Activated naive CD4-positive, alpha-beta T cell treated with anti-CD3 and anti-CD28 coated beads, Interleukin-2, amount 10 ng/mL, durations not matched to agents 7 days and 5 days (primary cell): ENCODE measurements at places on chromosomes 2 and 18.

DNA sequence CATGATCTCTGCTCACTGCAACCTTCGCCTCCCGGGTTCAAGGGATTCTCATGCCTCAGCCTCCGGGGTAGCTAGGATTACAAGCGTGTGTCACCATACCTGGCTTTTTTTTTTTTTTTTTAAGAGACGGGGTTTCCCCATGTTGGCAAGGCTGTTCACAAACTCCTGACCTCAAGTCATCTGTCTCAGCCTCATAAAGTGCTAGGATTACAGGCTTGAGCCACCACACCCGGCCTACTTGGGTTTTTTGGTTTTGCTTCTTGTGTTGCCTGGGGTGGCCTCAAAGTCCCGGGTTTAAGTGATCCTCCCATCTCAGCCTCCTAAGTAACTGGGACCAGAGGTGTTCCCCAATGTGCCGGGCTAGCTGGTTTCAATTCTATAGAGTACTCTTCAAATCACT, 64.6 kb downstream of the NAPG start:
- no peaks in the 10 kb centered on the region for H3K36me3 ChIP-seq
- peaks cover 10% of the 10 kb centered on the region for H3K4me1 ChIP-seq
- H3K27ac ChIP-seq: no peak overlapping the region
- peaks cover 10% of the 10 kb centered on the region for H3K27me3 ChIP-seq
- DNase-seq: no peak
- H3K4me3 ChIP-seq: no peak overlapping the region

GRCh38 chr2:49167131-49167530, 12.8 kb upstream of the FSHR start:
- no peak overlapping the region for H3K4me3 ChIP-seq
- DNase-seq: no peak
- H3K36me3 ChIP-seq: no peaks in the 10 kb centered on the region
- no peak overlapping the region for H3K27ac ChIP-seq
- H3K27me3 ChIP-seq: no peaks in the 10 kb centered on the region

- no peaks in the 10 kb centered on the region for H3K27me3 ChIP-seq
- no peaks in the 10 kb centered on the region for H3K36me3 ChIP-seq
- no peak overlapping the region for H3K4me3 ChIP-seq
- DNase-seq: no peak
These were observed 1291.6 kb upstream of the GYPC start for GRCh38 chr2:125364192-125364983.

- DNase-seq: no peak
- H3K4me1 ChIP-seq: no peaks in the 10 kb centered on the region
- no peak overlapping the region for H3K27ac ChIP-seq
- H3K36me3 ChIP-seq: no peaks in the 10 kb centered on the region
- no peaks in the 10 kb centered on the region for H3K27me3 ChIP-seq
- no peak overlapping the region for H3K4me3 ChIP-seq
These were observed 193.8 kb downstream of the PAX3 start for GRCh38 chr2:222105046-222105445.

DNA sequence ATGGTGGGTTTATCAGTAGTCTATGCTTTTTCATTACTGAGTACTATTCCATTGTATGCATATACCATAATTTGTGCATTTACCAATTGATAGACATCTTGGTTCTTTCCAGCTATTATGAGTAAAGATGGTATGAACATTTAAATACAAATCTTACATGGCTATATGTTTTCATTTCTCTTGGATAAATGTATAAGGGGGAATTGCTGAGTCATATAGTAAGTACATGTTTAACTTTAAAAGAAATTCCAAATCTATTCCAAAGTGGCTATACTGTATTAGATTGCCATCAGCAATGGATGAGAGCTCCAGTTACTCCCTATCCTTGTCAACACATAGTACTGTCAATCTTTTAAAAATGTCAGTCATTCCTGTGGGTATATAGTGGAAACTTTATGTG, 243.9 kb downstream of the CDCA7 start:
- DNase-seq: no peak
- H3K27ac ChIP-seq: no peak overlapping the region
- no peaks in the 10 kb centered on the region for H3K4me1 ChIP-seq
- H3K4me3 ChIP-seq: no peak overlapping the region
- no peaks in the 10 kb centered on the region for H3K27me3 ChIP-seq

DNA sequence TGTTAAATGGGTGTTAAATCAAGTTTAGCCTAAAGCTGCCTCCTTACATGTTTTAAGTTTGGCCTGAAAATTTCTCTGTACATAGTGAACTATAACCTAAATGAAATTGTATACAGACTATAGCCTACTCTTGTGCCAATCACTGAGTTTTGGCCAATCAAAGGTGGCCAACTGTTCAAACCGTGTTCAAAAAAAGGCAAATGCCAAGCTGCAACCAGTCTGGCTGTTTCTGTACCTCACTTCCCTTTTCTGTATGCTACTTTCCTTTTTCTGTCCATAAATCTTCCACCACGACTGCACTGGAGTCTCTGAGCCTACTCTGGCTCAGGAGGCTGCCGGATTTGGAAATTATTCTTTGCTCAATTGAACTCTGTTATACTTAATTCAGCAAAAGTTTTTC, 121.0 kb downstream of the SPOPL start:
- no peaks in the 10 kb centered on the region for H3K36me3 ChIP-seq
- H3K4me3 ChIP-seq: no peak overlapping the region
- DNase-seq: no peak
- no peak overlapping the region for H3K27ac ChIP-seq
- peaks cover 3% of the 10 kb centered on the region for H3K27me3 ChIP-seq
